Psoas muscle (tissue), 8 donors: ENCODE measurements at places on chromosomes 2 and 18.

DNA sequence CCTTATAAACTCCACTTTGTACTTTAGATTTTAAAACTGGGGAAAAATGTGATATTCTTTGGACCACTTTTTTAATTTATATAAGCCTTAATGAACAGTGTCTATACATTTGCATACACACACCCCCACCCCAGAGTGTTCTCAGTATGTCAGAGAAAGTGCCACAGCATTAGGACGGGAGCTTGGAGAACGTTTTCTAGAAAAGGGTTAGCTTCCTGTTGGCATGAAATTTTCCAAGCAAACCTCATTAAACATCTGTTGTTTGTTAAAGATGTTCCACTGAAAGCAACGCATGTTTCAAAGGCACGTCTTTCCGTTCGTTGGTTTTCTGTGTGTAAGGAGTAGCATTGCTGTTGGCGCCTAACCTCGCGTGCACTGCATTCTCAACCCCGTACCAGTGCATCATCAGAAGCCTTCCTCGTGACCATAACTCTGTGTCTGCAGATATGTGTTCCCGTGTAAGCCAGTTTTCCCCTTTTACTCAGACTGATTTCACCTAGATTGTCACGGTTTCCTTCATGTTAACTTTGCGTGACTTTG, 228.5 kb downstream of the ALPK2 start:
- DNase-seq, result no peak

DNA sequence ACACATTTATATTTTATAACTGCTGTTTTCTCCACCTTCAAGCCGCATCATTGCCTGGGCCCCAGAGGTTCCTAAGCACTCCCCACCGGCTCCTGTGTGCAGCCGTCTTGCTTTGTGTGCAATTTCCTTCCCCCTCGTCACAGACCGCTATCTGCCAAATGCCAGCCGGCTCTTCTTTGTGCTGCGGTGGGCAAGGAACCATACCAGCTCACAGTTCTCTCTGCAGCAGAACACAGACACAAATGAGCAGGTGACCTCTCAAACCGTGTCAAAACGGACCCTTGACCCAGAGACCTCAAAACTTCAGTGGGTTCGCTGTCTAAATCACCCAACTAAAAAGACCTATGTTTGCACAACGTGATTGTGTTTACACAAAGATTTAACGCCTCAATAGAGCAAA, 58.2 kb downstream of the KLF7 start:
- DNase-seq, result no peak

DNA sequence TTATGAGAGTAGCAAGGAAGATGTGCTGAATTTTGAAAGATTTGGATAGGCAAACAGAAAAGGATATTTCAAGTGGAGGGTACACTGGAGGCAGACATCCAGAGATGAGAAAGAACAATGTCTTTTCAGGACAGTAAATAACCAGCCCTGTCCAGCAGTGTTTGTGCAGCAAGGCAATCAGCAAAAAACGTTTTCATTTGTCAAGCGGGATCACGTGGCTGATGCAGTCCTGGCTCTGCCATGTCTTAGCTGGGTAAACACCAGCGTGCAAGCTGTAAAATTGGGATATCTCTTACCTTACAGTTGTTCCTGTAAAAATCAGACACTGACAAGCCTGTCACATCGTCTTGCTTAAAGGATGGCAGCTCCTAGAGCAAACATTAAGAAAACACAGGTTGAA, 67.8 kb downstream of the CWC22 start:
- no peak for DNase-seq

DNA sequence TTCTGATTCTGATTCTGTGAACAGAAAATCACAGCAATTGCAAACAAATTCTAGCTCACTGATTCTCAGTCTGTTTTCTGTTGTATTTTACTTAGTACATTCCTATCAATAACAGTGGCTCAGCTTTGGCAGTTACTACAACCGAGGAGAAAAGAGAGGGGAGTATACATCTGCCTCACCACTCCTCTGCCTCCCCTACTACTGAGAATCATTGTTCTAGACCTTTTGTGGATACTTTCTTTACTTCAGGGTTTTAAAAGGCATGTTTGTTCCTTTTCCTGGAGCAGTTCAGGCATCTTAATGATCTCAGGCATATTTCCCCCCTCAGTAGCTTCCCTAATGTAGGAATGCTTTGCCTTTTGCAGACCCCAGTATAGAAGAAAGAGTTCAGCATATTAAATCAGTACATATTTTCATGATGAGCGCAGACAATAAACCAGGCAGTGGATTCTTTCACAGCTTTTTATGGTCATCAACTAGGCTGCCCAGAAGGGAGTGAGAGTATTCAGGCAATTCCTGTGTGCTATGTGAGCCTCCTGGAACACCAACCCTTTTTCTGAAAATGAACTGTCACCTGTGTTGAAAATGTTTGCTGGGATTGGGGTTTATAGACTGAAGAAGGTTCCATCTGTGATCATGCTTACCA, 10.3 kb downstream of the STAMBP start:
- no peak for DNase-seq
